Caco-2 (cell line): ENCODE measurements at places on chromosomes 5 and 9. TPM values are rescaled to one million over a fixed set of nuclear protein-coding genes. Genes with fewer than 3 reads are reported as not detected.

- no peaks in the 10 kb centered on the region for H3K36me3 ChIP-seq
- H3K27ac ChIP-seq = no peak overlapping the region
- H3K4me1 ChIP-seq = no peaks in the 10 kb centered on the region
- DNase-seq = no peak
- H3K27me3 ChIP-seq = no peaks in the 10 kb centered on the region
These were observed 87.0 kb upstream of the CCL21 start for GRCh38 chr9:34796924-34797323.

- no peaks in the 10 kb centered on the region for H3K36me3 ChIP-seq
- no peaks in the 10 kb centered on the region for H3K4me1 ChIP-seq
- H3K27me3 ChIP-seq = peaks cover 8% of the 10 kb centered on the region
- H3K27ac ChIP-seq = no peak overlapping the region
- no peak for DNase-seq
These were observed 3.3 kb downstream of the PSD2 start for GRCh38 chr5:139798883-139799282.

Gene PLAC8L1
- total RNA-seq = 1.0 TPM in 1 of 2 replicates, not detected in the other

- no peaks in the 10 kb centered on the region; the same call in 1 of the 2 replicates for H3K27me3 ChIP-seq
- H3K27ac ChIP-seq = no peak overlapping the region
- H3K4me3 ChIP-seq = no peak overlapping the region
- peak; percentile 61 for DNase-seq
- no peaks in the 10 kb centered on the region for H3K4me1 ChIP-seq
- H3K36me3 ChIP-seq = no peaks in the 10 kb centered on the region
These were observed 17.9 kb upstream of the POC5 start for GRCh38 chr5:75734913-75735789.

DNA sequence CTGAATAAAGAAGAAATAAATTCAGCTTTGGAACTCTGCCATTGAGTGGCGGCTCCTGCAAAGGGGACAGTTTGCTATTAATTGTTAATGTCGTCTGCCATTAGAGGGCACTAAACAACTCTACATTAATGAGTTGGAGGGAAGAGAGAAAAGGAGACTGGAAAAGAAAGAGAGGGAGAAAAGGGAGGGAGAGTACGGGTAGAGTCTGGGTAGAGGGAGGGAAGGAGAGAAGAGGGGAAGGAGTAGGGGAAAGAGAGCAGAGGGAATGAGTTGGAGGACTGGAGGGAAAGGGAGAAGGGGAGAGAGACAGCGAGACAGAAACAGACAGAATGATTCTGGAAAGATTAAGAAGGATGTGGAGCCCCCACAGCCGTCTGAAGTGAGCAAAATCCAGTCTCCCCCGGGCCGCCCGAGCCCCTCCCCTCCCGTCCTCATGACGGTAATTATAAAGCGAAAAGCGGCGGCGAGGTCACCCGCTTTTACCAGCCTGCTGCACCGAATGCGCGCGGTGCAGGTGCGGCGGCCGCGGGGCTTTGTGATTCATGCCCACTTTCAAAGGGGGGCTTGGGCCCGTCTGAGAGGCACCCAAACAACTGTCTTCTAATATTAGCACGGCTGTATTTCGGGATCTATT, 1.9 kb upstream of the FST start:
- H3K27me3 ChIP-seq = peaks cover 5% of the 10 kb centered on the region
- H3K36me3 ChIP-seq = no peaks in the 10 kb centered on the region
- peaks cover 10% of the 10 kb centered on the region for H3K4me1 ChIP-seq
- peak overlapping the region; percentile 28 for H3K4me3 ChIP-seq
- no peak overlapping the region for H3K27ac ChIP-seq

DNA sequence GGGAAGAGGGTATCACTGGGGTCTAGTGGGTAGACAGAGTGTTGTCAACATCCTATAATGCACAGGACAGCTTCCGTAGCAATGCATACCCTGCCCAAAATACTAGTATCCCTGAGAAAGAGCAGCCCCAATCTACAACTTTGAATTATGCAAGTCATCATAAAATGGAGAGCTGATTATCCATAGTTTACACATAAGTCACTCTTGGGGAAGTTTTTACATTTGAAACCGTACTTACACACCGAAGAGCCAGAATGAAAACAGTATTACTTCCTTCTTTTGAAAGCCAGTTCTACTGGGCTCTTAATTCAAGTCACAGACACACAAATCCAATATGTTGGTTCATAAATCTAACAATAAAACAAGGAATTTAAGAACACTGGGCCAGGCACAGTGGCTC, 21.6 kb downstream of the RNF145 start:
- no peak overlapping the region for H3K27ac ChIP-seq
- 0 out of 2 replicates have a peak, but pooled peaks cover 10% of the 10 kb centered on the region for H3K4me1 ChIP-seq
- no peaks in the 10 kb centered on the region for H3K27me3 ChIP-seq
- DNase-seq = no peak

DNA sequence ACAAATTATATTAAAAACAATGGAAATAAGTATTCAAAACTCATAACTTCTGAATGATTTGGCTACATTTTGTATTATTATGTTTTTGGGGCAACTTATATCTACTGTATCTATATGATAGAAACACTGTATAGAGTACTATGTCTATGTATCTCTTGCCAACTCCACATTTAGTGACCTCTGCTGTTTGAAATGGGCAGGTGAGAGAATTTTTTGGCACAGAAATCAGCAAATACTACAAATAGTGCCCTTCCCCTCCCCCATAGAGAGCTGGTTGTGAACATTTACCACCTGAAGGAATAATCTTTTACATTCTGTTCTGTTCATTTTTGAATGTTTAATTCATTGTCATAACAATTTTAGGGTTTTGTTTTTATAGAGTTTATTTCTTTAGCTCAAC, 545.3 kb downstream of the PDE4D start:
- no peaks in the 10 kb centered on the region for H3K36me3 ChIP-seq
- H3K4me1 ChIP-seq = peaks cover 15% of the 10 kb centered on the region
- no peak overlapping the region for H3K4me3 ChIP-seq
- H3K27ac ChIP-seq = no peak overlapping the region
- DNase-seq = peak; percentile 36

Gene IL13
- not detected in 2 replicates for total RNA-seq

GRCh38 chr9:113781896-113782295, 94.2 kb upstream of the ZNF618 start:
- no peak overlapping the region for H3K27ac ChIP-seq
- H3K4me3 ChIP-seq = no peak overlapping the region

Gene TMCO6
- 37.8 and 46.4 TPM in 2 replicates for total RNA-seq

DNA sequence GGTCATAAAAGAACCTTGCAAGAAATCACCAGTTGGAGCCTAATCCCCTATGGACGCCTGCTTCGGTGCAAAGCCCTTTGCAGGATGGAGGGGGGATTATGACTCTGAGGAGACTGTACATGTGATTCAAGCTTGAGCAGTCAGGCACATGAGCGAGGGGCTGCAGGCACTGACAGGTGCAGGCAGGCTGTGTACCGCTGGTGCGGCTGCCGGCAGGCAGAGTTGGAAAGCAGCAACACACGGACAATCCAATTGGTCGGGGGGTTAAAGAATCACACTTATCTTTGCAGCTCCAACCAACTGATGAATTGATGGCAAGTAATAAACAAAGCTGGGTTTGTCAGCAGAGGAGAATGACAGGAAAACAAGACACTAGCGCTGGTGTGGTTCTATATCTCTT, 5.7 kb downstream of the WHRN start:
- H3K4me1 ChIP-seq = peaks cover 4% of the 10 kb centered on the region; the same call in 1 of the 2 replicates
- H3K36me3 ChIP-seq = no peaks in the 10 kb centered on the region
- no peaks in the 10 kb centered on the region for H3K27me3 ChIP-seq
- H3K27ac ChIP-seq = no peak overlapping the region

Gene CACFD1
- 26.0 and 27.0 TPM in 2 replicates for total RNA-seq

Gene C7
- 0.63 TPM in 1 of 2 replicates, not detected in the other for total RNA-seq

DNA sequence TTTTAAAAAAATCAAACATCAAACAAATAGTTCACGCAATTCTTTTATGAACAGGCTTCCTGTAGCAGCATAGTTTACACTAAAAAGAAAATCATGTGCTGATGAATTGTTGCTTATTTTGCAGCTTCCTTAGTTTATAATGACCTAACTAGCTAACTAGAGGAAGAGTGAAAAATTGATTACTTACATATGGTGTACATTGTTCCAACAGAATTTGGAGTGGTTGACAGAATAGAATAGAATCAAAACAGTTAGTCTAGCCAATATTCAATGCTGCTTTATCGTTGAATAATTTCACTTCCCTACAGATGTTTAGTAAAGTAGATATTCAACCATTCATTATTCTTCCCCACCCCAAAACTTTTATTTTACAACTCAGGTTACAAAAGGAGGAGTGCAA, 4.2 kb downstream of the NMUR2 start:
- no peak overlapping the region for H3K4me3 ChIP-seq
- no peaks in the 10 kb centered on the region for H3K36me3 ChIP-seq
- no peak for DNase-seq
- H3K27me3 ChIP-seq = no peaks in the 10 kb centered on the region

- H3K27me3 ChIP-seq = no peaks in the 10 kb centered on the region
- no peaks in the 10 kb centered on the region for H3K36me3 ChIP-seq
- no peak overlapping the region for H3K4me3 ChIP-seq
- DNase-seq = no peak
These were observed 40.1 kb upstream of the TIFAB start for GRCh38 chr5:135492319-135492626.

DNA sequence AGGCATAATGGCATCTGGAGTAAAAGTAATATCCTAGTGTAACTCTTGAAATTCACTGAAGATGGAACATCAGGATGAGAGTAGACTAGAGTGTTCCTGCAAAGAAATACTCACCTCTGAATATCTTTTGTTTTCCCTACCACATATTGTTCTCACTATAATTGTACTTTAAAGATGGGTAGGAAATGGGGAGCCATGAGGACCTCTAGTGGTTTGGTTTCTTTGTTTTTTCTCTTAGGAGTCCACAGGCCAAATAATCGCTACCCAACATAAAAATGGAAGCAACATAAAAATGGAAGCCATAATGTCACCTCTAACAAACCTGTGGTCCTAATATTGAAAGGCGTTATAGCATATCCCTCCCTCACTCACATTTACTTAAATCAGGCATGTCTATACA, 2375.8 kb downstream of the MAT2B start:
- no peaks in the 10 kb centered on the region for H3K27me3 ChIP-seq
- no peaks in the 10 kb centered on the region for H3K36me3 ChIP-seq
- no peak for DNase-seq
- no peaks in the 10 kb centered on the region for H3K4me1 ChIP-seq
- no peak overlapping the region for H3K4me3 ChIP-seq

Gene ANKRD31
- 0.66 and 0.79 TPM in 2 replicates for total RNA-seq

Gene NEUROG1
- not detected in 2 replicates for total RNA-seq

Gene PPIC
- total RNA-seq = 46.7 and 50.6 TPM in 2 replicates

DNA sequence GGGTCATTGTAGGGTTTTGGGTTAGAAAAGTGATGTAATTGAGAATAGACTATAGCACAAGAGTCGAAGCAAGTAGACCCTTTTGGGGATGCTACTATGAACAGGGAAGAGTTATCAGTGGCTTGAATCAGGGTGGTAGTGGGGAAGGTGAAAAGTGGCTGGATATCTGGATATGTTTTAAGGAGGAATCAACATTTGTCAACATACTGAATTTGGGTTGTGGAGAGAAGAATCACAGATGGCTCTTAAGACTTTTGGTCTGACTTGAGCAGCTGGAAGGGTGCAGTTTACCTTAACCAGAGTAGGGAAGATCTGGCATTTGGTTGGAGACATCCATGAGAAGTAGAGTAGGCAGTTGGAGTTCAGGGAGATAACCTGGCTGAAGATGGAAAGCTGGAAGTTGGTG, 38.5 kb upstream of the FCHO2 start:
- no peaks in the 10 kb centered on the region for H3K27me3 ChIP-seq
- no peaks in the 10 kb centered on the region for H3K4me1 ChIP-seq
- no peak for DNase-seq
- H3K4me3 ChIP-seq = no peak overlapping the region
- no peak overlapping the region for H3K27ac ChIP-seq

GRCh38 chr5:38716516-38716915, 129.3 kb upstream of the OSMR start:
- no peak overlapping the region for H3K27ac ChIP-seq
- no peaks in the 10 kb centered on the region for H3K4me1 ChIP-seq
- H3K36me3 ChIP-seq = no peaks in the 10 kb centered on the region
- H3K27me3 ChIP-seq = no peaks in the 10 kb centered on the region
- no peak overlapping the region for H3K4me3 ChIP-seq
- DNase-seq = no peak

GRCh38 chr5:31193591-31194467, at the start of gene CDH6:
TSS of gene CDH6 (plus strand) at chr5:31193686. CDS start at chr5:31267474, 73,788 bp downstream.
- H3K4me1 ChIP-seq = peaks cover 17% of the 10 kb centered on the region
- no peaks in the 10 kb centered on the region for H3K27me3 ChIP-seq
- H3K27ac ChIP-seq = peak within 1 kb of the TSS; percentile 19
- peak within 1 kb of the TSS; percentile 61 for H3K4me3 ChIP-seq
- H3K36me3 ChIP-seq = no peaks in the 10 kb centered on the region
- peak; percentile 75 for DNase-seq

- no peak overlapping the region for H3K27ac ChIP-seq
- no peaks in the 10 kb centered on the region for H3K27me3 ChIP-seq
- H3K4me1 ChIP-seq = no peaks in the 10 kb centered on the region
- H3K4me3 ChIP-seq = no peak overlapping the region
- no peak for DNase-seq
- H3K36me3 ChIP-seq = no peaks in the 10 kb centered on the region
These were observed 135.5 kb upstream of the PRLR start for GRCh38 chr5:35365758-35366157.

- no peak overlapping the region for H3K4me3 ChIP-seq
- H3K4me1 ChIP-seq = peaks cover 41% of the 10 kb centered on the region
- no peaks in the 10 kb centered on the region for H3K36me3 ChIP-seq
- no peak overlapping the region for H3K27ac ChIP-seq
- peak; percentile 58 for DNase-seq
These were observed 23.4 kb downstream of the CORO2A start for GRCh38 chr9:98168941-98169488.

- H3K27me3 ChIP-seq = no peaks in the 10 kb centered on the region
- no peaks in the 10 kb centered on the region for H3K36me3 ChIP-seq
- H3K4me3 ChIP-seq = no peak overlapping the region
- DNase-seq = no peak
- H3K4me1 ChIP-seq = no peaks in the 10 kb centered on the region
These were observed 246.7 kb downstream of the GAS1 start for GRCh38 chr9:86700629-86701028.

DNA sequence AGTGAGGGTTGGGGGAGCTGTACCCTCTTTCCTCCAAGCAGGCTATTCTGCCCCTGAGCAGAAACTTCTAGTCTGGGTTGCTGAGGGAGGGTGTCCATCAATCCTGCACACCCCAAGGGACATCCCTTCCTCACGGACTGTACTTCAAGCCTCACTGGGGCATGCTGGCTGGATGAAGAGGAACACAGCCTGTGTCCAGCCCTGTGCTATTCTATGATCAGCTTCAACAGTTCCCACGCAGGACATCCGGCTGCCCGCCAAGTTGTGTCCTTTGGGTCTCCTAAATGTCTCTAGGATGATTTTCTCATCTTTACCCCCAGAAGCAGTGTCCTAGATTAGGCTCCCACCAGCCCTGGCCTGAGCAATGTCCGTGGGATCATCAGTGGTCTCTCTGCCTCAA, 68.1 kb downstream of the CRB2 start:
- no peak overlapping the region for H3K27ac ChIP-seq
- no peaks in the 10 kb centered on the region for H3K27me3 ChIP-seq
- no peak for DNase-seq

Gene KCNT1
- total RNA-seq = 0.09 and 0.14 TPM in 2 replicates

Gene LMX1B
- total RNA-seq = 15.5 and 17.0 TPM in 2 replicates

Gene UNC13B
- total RNA-seq = 19.7 and 20.8 TPM in 2 replicates
